ENCODE measurements at places on chromosomes 13 and 19.
A peak's percentile ranks its signal among the peaks of the same experiment; 100 is the strongest.

- DNase-seq, result no peak
- H3K36me3 ChIP-seq, result no peaks in the 10 kb centered on the region
- no peaks in the 10 kb centered on the region for H3K4me1 ChIP-seq
Measured at GRCh38 chr13:114269281-114269770, 12.1 kb upstream of the UPF3A start.

DNA sequence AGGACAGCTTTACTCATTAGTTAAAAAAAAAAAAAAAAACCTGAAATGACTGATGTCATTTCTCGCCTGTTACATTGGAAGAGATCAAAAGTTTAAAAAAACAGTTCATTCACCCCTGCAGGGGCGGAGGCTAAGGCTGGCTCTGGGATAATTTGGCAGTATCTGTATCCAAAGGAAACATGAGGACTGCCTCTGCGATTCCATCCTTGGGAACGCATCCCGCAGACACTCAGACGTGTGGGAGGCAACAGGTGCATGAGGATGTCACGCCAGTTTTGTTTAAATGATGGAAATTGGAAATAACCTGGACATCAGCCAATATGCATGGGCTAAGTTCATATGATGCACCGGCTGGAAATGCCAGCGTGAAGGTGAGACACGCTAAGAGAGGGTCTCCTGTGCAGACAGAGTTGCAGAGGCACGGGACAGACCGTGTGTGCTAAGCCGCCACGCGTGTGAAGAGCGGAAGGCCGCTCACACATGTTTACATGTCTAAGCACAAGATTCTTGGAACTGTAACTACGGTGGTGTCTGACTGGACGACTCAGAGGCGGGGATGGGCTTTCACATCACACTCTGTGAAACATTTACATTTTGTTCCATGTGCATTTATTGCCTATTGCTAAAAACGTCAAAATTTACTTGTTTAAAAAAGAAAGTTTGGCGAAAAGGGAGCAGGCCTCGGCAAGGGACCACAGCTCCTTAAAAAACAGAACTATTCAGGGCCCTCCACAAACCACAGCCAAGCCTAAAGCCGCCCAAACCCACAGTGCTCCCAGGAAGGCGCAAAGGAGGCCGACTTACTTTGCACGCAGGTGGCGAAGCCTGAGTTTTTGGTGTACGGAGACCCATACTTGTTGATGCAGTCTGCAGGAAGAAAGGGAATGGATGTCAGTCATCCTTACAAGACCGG, 17.9 kb downstream of the GAS6 start:
- H3K4me3 ChIP-seq, result no peak overlapping the region
- H3K27me3 ChIP-seq, result peaks cover 7% of the 10 kb centered on the region
- no peak overlapping the region for H3K27ac ChIP-seq
- no peaks in the 10 kb centered on the region for H3K4me1 ChIP-seq
- H3K36me3 ChIP-seq, result no peaks in the 10 kb centered on the region
- no peak for DNase-seq

DNA sequence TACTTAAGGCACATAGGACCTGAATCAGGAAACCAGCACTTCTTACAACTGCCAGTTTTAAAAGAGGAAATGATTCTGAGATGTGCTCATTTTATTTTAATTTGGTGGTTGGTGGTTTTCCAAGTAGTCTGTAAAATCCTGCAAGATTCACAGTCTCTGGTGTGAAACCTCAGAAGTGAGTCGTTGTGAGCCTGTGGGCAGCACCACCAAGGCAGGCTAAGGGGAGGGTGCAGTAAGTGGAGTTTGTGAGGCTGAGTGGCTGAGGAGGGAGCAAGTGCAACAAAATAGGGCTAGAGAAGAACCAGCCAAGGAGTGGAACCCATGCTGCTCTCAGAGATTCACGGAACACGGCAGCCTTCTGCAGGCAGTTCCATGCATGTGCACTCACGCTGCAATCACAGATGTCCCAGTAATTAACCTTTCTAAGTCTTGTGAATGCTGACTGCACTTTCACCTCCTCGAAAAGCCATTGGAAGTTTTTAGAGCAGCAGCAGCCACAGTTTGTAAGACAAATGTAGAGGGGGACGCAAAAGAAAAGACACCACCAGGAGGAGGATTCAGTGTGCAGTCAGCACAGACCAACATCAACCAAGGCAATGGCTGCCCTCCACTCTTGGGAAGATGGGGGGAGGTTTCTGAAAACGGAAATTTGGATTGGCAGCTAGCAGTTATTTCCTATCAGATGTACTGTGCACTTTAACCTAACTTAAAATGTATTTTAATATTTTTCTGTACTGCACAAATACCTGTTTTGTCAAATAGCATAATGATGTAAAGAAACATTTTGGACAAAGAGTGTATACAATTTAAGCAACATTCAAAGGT, 44.9 kb downstream of the ESD start:
- H3K4me3 ChIP-seq, result no peak overlapping the region
- H3K27me3 ChIP-seq, result no peaks in the 10 kb centered on the region
- H3K4me1 ChIP-seq, result no peaks in the 10 kb centered on the region
- H3K36me3 ChIP-seq, result peaks cover 13% of the 10 kb centered on the region

- H3K27me3 ChIP-seq, result no peaks in the 10 kb centered on the region
- no peaks in the 10 kb centered on the region for H3K4me1 ChIP-seq
- H3K4me3 ChIP-seq, result no peak overlapping the region
- no peak for DNase-seq
- peaks cover 46% of the 10 kb centered on the region for H3K36me3 ChIP-seq
- no peak overlapping the region for H3K27ac ChIP-seq
Measured at GRCh38 chr19:6680141-6680540, 10.2 kb upstream of the TNFSF14 start.

- DNase-seq, result no peak
- H3K4me1 ChIP-seq, result no peaks in the 10 kb centered on the region
Measured at GRCh38 chr13:27634231-27634630, 12.5 kb downstream of the POLR1D start.

GRCh38 chr19:54275951-54276350, 5.0 kb downstream of the LILRB2 start:
- peaks cover 100% of the 10 kb centered on the region for H3K27me3 ChIP-seq
- no peak for DNase-seq
- H3K27ac ChIP-seq, result no peak overlapping the region

- no peaks in the 10 kb centered on the region for H3K27me3 ChIP-seq
- DNase-seq, result peak; percentile 92
- H3K4me1 ChIP-seq, result peaks cover 63% of the 10 kb centered on the region
- H3K36me3 ChIP-seq, result peaks cover 25% of the 10 kb centered on the region
- no peak overlapping the region for H3K4me3 ChIP-seq
Measured at GRCh38 chr19:45125975-45126493, 33.1 kb downstream of the PPP1R37 start.

- H3K36me3 ChIP-seq, result no peaks in the 10 kb centered on the region
- H3K27me3 ChIP-seq, result no peaks in the 10 kb centered on the region
- DNase-seq, result no peak
- H3K27ac ChIP-seq, result no peak overlapping the region
Measured at GRCh38 chr13:87684850-87685742, 13.9 kb downstream of the SLITRK5 start.

- no peaks in the 10 kb centered on the region for H3K27me3 ChIP-seq
- no peak for DNase-seq
- no peaks in the 10 kb centered on the region for H3K4me1 ChIP-seq
- no peak overlapping the region for H3K4me3 ChIP-seq
Measured at GRCh38 chr13:71524613-71525304, 342.2 kb downstream of the DACH1 start.
